Lower lobe of right lung (tissue), 2 donors: ENCODE measurements at places on chromosomes 1 and 21. TPM values are rescaled to one million over a fixed set of nuclear protein-coding genes. Genes with fewer than 3 reads are reported as not detected.
A peak's percentile ranks its signal among the peaks of the same experiment; 100 is the strongest.

- no peak for DNase-seq
- H3K36me3 ChIP-seq = no peaks in the 10 kb centered on the region
- no peaks in the 10 kb centered on the region for H3K27me3 ChIP-seq
- H3K4me3 ChIP-seq = no peak overlapping the region
Observed at GRCh38 chr21:43717166-43717853, 1.6 kb upstream of the PDXK start.

DNA sequence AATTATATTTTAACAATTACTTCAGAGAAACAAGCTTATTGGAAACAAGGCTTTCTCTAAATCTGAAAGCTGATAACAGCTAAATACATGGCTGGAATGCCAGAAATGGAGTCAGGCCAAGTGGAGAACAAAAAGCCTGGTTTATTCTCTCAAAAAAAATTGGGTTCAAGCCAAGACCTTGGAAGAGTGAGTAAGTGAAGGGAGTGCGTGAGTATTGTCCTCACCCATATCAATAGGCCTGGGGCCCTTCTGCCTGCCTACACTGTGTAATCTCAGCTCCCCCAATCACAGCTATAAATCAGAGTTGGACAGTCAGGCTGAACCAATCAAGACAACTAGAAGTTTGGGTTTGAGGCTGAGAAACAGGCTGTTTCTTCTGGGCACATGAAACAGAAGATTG is 7.4 kb downstream of the KYAT3 start:
- H3K36me3 ChIP-seq = peaks cover 33% of the 10 kb centered on the region
- H3K27me3 ChIP-seq = no peaks in the 10 kb centered on the region
- no peak overlapping the region for H3K4me3 ChIP-seq
- H3K27ac ChIP-seq = peak overlapping the region; percentile 33

DNA sequence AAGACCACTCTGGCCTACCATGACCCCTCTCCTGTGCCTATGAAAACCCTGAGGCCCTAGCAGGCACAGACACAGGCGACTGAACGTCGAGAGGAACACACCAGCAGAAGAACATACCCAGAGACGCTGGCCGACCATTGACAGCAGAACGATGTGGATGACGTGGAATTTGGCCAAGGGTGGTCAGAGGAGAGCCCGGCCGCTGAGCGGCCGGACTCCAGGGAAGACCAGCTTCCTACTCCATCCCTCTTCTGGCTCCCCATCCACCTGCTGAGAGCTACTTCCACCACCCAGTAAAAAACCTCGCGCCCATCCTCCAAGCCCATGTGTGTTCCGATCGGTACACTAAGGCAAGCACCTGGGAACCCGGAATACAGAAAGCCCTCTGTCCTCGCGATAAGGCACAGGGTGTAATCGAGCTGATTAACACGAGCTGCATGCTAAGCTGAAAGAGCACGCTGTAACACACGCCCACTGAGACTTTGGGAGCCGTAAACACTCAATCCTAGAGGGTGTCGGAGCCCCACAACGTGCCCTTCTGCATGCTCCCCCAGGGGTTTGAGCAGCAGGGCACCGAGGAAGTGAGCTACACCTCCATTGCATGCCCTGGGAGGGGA is 150.3 kb downstream of the CENPF start:
- no peaks in the 10 kb centered on the region for H3K36me3 ChIP-seq
- no peaks in the 10 kb centered on the region for H3K4me1 ChIP-seq
- no peak for DNase-seq
- no peaks in the 10 kb centered on the region for H3K27me3 ChIP-seq

- no peaks in the 10 kb centered on the region for H3K36me3 ChIP-seq
- no peak overlapping the region for H3K4me3 ChIP-seq
- H3K4me1 ChIP-seq = no peaks in the 10 kb centered on the region
- no peak overlapping the region for H3K27ac ChIP-seq
- DNase-seq = no peak
Observed at GRCh38 chr1:219109424-219110018, 64.2 kb upstream of the LYPLAL1 start.

GRCh38 chr1:46533179-46533864 is 18.1 kb downstream of the KNCN start:
- peaks cover 54% of the 10 kb centered on the region for H3K27me3 ChIP-seq
- H3K4me1 ChIP-seq = peaks cover 4% of the 10 kb centered on the region
- peak overlapping the region; percentile 41 for H3K27ac ChIP-seq
- peak overlapping the region; percentile 46 for H3K4me3 ChIP-seq
- peak; percentile 60 for DNase-seq
- H3K36me3 ChIP-seq = no peaks in the 10 kb centered on the region

DNA sequence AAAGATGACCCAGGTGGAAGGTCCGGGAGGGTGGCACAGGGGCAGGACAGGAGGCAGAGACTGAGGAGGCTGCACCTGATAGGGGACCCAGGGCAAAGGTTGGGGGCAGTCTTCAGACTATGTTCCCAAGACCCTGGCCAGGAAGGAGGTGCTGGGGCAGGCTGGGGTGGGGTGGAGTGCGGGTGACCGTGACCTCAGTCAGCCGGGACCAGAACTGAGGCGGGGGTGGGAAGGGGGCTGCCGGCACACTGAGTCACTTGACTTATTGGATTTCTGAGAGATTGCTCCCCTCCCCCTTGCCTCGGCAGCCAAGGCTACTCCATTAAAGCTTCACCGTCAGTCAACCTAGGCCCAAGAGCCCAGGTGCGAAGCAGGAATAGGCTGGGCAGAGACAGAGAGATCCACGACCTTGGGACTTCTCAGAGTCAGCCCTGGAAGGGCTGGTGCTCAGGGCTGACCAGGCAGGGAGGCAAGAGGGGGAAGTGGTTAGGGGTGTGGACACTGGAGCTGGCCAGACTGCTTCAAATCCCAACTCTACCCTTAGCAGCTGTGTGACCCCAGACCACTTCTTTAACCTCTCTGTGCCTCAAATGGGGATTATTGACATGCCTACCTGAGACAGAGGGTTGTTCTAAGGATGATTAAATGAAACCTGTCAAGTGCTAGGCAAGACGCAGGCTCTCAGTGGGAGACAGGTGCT is 47.9 kb upstream of the LAPTM5 start:
- DNase-seq = no peak
- H3K27me3 ChIP-seq = peaks cover 12% of the 10 kb centered on the region
- no peak overlapping the region for H3K4me3 ChIP-seq
- H3K27ac ChIP-seq = no peak overlapping the region

The SLC26A9 gene
- total RNA-seq = 18.2 TPM

GRCh38 chr1:152228831-152229230 is 4.8 kb upstream of the HRNR start:
- no peak overlapping the region for H3K4me3 ChIP-seq
- H3K27me3 ChIP-seq = no peaks in the 10 kb centered on the region
- DNase-seq = no peak
- H3K36me3 ChIP-seq = no peaks in the 10 kb centered on the region
- H3K27ac ChIP-seq = no peak overlapping the region

The TRAF3IP3 gene
- total RNA-seq = 12.4 TPM

GRCh38 chr1:206114692-206115640 is 2.2 kb downstream of the AVPR1B start:
- DNase-seq = no peak
- peaks cover 11% of the 10 kb centered on the region for H3K4me1 ChIP-seq
- peaks cover 22% of the 10 kb centered on the region for H3K27me3 ChIP-seq
- no peak overlapping the region for H3K27ac ChIP-seq

The ADAMTS5 gene
- 5.6 TPM for total RNA-seq

GRCh38 chr1:33828059-33828458 is 35.8 kb upstream of the HMGB4 start:
- H3K27ac ChIP-seq = no peak overlapping the region
- DNase-seq = no peak
- H3K4me3 ChIP-seq = no peak overlapping the region
- no peaks in the 10 kb centered on the region for H3K27me3 ChIP-seq

DNA sequence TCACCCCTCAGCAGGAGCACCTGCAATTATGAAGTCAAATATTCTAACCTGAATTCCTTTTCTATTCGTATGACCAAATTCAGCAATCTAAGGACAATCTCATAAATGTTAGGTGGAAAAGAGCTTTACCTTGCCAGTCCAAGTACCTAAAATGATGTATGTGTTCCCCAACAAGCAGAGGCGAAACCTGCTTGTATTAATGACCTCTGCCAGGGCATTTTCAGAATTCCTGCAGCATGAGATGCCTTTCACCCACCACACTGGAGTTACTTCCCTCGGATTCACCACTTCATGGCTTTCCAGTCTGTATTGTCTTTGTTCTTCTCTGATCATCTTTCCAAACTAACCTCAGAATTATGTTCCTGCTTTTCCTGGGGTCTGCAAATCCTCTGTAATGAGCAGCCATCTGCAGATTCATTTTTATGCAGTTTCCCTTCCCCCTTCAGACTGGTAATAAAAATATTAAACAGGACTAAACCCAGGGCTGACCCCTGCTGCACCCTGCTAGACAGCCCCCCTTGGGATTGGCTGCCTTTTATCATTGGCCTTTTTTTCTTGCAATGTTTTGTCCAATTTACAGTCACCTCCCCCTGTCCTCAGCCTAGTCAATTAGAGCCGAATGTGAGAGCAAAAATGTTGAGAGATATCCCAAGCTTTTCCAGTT is 26.6 kb upstream of the CASQ2 start:
- no peak overlapping the region for H3K27ac ChIP-seq
- no peaks in the 10 kb centered on the region for H3K36me3 ChIP-seq
- H3K27me3 ChIP-seq = peaks cover 10% of the 10 kb centered on the region
- H3K4me3 ChIP-seq = no peak overlapping the region
- DNase-seq = no peak
- no peaks in the 10 kb centered on the region for H3K4me1 ChIP-seq

DNA sequence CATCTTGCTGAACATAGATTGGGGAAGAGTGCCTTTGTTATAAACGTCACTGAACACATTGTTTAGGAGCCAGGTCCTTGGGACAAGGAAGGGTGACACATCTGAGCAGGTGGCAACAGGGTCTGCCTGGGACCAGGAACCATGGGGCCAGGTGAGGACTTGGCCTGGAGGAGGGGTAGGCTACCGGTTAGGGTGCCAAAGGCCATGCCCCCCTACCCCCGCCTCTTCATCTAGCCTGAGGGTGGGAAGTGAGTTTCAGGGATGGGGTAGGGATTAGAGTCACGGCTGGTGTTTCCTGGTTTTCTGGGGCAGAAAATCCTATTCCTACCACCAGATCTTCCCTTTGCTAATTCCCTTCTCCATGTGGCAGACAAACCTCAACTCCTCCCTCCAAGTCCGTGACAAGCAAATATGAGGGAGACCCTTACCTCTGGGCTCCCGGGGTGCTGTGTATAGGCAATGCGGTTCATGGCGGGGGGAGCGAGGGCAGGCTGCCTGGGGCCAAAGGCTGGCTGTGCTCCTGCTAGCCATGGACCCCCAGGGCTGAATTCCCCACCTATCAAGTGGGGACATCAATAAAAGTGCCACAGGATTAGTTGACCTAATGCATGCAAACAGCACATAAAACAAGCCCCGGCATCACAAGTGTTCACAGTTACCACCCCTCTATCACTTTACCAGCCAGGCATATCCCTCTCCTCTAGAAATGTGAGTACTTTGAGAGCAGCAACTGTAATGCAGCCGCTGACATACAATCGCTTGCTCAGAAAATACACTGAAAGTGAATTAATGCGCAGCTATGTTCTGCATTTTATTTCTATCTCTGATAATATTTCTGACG is 14.5 kb downstream of the CD247 start:
- H3K4me3 ChIP-seq = no peak overlapping the region
- no peaks in the 10 kb centered on the region for H3K27me3 ChIP-seq
- H3K36me3 ChIP-seq = no peaks in the 10 kb centered on the region
- no peaks in the 10 kb centered on the region for H3K4me1 ChIP-seq
- no peak overlapping the region for H3K27ac ChIP-seq

DNA sequence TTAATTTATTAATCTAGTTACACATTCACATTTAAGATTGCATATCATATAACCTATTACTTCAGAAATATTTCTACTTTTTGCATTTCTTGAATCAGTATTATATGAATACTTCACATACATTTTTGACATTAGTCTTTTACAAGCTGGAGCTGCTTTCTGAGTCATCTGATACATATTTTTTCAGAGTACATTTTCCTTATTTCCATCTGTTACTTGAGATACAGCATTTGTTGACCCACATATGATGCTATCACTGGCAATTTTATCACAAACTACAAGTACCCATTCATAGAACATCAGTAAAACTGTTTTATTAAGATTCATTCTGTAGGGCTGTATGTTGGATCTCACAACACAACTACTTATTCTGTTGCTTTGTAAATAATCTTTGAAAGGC is 367.2 kb upstream of the ST6GALNAC5 start:
- H3K27me3 ChIP-seq = no peaks in the 10 kb centered on the region
- H3K27ac ChIP-seq = no peak overlapping the region
- no peak overlapping the region for H3K4me3 ChIP-seq
- H3K36me3 ChIP-seq = no peaks in the 10 kb centered on the region
- H3K4me1 ChIP-seq = no peaks in the 10 kb centered on the region

GRCh38 chr1:64251971-64252370 is 48.5 kb downstream of the UBE2U start:
- no peaks in the 10 kb centered on the region for H3K27me3 ChIP-seq
- no peak overlapping the region for H3K4me3 ChIP-seq
- H3K36me3 ChIP-seq = no peaks in the 10 kb centered on the region
- H3K27ac ChIP-seq = no peak overlapping the region
- DNase-seq = no peak
- no peaks in the 10 kb centered on the region for H3K4me1 ChIP-seq

DNA sequence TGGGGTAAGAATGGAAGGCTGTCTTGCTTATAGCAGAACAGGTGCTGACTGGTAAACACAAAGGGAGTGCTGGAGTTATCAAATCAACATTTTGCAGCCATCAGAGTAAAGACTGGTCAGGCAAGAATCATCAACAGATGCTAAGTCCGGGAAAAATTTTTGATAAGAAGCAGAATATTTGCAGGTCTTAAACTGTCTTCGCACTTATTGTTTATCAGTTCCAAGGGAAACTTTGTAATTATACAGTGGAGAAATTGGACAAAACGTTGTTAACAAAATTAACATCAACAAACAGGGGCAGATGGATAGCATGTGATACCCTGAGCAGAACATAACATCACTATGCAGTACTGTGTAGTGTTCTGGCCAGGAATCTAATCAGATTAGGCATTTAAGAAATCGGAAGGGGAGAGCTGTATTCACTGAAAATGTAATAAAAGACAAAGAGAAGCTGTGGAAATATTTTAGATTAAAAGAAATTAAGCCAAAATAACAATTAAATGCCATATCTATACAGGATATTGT is 127.1 kb downstream of the DAB1 start:
- H3K27ac ChIP-seq = no peak overlapping the region
- no peaks in the 10 kb centered on the region for H3K4me1 ChIP-seq
- DNase-seq = no peak

The DMRTA2 gene
- not detected for total RNA-seq

- H3K27ac ChIP-seq = no peak overlapping the region
- DNase-seq = no peak
Observed at GRCh38 chr1:9558271-9558945, 19.1 kb downstream of the SLC25A33 start.

DNA sequence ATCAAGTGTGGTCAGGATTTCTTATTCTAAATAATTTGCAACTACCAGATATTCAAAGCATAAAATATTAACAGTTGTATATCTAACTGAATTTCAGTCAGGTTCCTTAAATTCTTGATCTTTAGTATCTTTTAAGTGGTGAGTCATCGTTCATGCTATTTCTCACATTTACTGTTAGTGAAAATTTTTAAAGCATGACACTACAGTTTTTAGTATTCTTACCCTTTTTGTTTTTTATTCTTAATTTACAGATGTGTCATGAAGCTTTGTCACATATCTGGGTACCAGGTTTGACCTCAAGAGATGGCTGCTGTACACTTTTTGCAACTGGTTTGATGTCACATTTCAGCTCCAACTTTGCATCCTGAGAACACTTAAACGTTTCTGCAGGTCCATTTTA is 12.7 kb downstream of the AKIRIN1 start:
- H3K4me1 ChIP-seq = no peaks in the 10 kb centered on the region
- H3K27me3 ChIP-seq = no peaks in the 10 kb centered on the region
- H3K4me3 ChIP-seq = no peak overlapping the region
- H3K27ac ChIP-seq = no peak overlapping the region

The LCE1D gene
- not detected for total RNA-seq

The NHLH1 gene
- 0.15 TPM for total RNA-seq

The MIXL1 gene
- 0.38 TPM for total RNA-seq

The OR2L13 gene
- not detected for total RNA-seq
